HCEC 1CT (cell line): ENCODE measurements at places on chromosomes 16 and 17.
A peak's percentile ranks its signal among the peaks of the same experiment; 100 is the strongest.

GRCh38 chr16:17448640-17449638 lies 21.8 kb downstream of the XYLT1 start:
- no peak for DNase-seq

GRCh38 chr16:10637337-10638037 lies 57.1 kb upstream of the EMP2 start:
- no peak for DNase-seq

GRCh38 chr16:70804734-70805169 lies 3.8 kb upstream of the VAC14 start:
- DNase-seq: no peak

- no peak for DNase-seq
These were observed 114.7 kb downstream of the USP32 start for GRCh38 chr17:60277258-60277657.

- DNase-seq: peak; percentile 33
These were observed 1.6 kb downstream of the MYO1C start for GRCh38 chr17:1490643-1491442.

GRCh38 chr17:14044702-14045101 lies 24.6 kb upstream of the COX10 start:
- DNase-seq: no peak

DNA sequence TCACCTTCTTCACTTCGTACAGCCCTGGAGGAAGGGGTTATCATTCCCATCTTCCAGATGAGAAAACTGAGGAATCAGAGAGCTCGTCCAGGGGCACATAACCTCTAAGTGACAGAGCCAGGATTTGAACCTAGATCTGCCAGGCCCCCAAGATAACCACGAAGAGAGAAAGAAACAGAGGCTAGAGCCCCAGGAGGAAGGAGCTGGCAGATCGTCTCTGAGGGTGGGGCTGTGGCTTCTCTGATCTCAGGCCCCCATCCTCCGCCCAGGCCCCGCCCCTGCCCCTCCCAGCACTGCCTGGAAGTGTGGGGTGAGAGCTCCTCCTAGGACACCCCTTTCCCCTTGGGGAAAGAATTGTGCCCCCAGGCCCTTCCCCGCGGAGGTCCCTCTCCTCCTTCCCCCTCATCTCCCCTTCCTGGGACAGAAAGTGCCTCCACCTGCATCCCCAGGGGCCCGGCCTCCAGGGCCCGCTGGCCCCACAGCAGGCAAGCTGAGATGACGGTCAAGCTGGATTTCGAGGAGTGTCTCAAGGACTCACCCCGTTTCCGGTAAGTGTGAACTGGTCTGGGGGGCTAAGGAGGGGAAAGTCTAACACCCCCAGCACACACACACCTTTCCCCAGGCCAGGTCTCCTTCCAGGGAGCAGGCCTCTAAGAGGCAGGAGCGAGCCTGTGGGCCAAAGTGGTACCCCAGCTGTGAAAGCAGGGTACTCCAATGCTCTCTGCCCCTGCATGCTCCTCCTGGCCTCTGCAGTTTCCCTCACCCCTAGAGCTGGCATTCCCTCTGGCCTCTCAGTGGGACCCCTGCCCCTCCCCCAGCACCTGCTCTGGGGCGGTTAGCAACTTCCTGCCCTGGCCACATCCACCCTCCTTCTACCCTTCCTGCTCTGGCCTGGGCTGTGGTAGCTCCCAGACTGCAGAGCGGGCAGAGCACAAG lies at the start of gene ACAP1:
ACAP1 (plus strand) TSS at position 290 of the 936 bp plus-strand sequence; CDS start at position 496, 206 bp downstream.
- DNase-seq: no peak

DNA sequence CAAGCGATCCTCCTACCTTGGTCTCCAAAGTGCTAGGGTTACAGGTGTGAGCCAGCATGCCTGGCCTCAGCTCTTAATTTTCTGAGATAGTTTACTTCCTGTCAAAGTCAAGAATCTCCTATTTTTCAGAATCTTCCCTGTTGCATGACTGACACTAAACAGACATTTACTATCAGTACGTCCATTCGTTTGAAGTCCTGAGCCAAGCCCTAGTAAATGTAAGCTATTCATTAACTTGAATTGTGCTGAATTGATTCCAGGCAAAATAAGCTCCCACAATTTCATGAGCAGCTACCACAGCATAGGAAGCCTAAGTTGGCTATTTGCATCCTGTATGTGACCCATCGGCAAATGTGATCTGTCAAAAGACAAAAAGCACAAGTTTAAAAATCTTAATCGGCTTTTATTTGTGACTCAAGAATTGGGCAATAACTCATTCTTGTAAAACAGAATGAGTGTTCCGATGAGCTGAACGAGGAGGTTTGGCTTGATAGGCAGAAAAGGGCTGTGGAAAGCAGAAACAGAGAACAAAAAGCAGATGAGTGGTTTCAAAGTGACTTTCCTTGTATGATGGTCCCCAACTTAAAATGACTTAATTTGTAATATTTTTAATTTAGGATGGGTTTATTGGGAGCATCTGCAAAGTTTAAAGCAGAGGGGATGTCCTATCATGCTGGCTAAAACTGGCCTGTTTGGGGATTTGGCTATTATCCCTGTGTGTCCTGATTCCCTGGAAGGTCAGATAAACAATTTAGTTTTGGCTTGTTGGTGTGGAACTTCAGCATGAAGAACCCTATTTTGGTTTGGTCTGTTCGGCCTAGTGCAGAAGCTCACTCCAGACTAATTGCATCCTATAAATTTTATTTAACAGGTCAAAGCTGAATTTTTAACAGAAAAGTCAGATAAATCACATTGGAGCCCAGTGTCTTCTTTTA lies 14.2 kb downstream of the RNF112 start:
- peak; percentile 32 for DNase-seq

GRCh38 chr16:85275533-85276249 lies 163.4 kb upstream of the CIBAR2 start:
- DNase-seq: peak; percentile 28

- no peak for DNase-seq
These were observed 107.1 kb downstream of the SNX29 start for GRCh38 chr16:12083631-12084030.

- no peak for DNase-seq
These were observed 3.2 kb downstream of the GJD3 start for GRCh38 chr17:40361063-40361924.

- DNase-seq: peak; percentile 70
These were observed 16.1 kb upstream of the TNFRSF13B start for GRCh38 chr17:16987830-16988601.

- DNase-seq: peak; percentile 70
These were observed 211.9 kb downstream of the PRKCA start for GRCh38 chr17:66514227-66514806.

DNA sequence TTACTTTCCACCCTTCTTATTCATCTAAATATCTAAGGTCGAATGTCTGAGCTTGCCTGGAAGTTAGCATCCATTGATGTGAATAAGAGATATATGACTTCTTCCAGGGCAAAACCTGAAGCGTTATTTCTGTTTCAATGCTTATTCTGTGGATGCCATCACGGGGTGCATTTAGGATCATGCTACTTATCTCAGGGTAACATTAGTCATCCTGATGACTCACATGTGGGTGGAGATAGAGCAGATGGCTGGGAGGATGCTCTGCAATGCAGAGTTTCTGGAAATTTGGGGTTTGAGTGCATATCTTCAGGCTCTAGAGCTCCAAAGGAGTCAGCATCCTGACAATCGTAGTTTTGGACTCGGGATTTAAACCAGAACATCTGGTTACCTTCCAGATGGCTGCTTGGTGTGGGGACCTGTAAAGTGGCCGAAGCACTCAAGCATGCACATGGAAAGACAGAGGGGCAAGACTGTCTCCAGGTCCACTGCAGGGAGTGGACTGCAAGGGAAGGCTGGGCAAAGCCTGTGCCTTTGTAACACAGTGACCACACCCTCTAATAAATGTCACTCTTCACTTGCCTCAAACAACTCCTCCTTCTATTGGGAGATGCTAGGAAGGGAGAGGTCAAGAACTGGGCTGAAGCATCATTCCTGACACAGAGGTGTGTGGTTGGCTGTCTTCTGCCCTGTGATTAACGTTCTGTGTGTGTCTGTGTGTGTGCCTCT lies 175.2 kb upstream of the SALL1 start:
- DNase-seq: peak; percentile 80
